ENCODE measurements at places on chromosomes 3 and 15.

DNA sequence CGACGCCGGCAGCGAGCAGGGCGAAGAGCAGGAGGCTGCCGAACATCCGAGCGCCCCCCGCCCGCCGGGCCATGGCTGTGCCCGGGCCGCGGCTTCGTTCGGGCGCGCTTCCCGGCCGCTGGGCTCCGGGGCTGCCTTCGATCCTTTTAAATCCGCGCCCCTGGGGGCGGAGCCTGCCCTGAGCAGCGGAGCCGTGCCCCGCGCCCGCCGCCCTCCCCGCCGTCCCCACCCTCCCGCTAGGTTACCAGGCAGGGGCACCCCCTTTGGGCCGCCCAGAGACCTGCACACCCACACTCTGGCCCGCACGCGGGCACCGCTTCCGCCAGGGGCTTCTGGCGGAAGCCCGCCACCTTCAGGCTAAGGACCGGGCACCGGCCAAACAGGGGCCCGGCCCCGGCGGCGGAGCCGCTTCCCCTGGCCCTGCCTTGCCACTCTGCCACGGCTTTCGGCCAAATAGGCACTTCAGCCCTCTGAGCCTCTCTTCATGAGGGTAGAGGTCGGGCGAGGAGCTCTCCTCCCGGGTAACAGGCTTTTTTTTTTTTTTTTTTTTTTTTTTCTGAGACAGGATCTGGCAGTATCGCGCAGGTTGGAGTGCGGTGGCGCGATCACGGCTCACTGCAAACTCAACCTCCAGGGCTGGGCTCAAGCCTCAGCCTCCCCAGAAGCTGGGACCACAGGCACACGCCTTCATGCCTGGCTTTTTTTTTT is at the start of gene NMB:
NMB (minus strand) TSS at position 120 of the 708 bp plus-strand sequence; CDS start at position 73, 47 bp downstream.
- DNase-seq = peak; percentile 84

GRCh38 chr15:64070965-64071851 is 22.4 kb downstream of the CIAO2A start:
- DNase-seq = no peak

DNA sequence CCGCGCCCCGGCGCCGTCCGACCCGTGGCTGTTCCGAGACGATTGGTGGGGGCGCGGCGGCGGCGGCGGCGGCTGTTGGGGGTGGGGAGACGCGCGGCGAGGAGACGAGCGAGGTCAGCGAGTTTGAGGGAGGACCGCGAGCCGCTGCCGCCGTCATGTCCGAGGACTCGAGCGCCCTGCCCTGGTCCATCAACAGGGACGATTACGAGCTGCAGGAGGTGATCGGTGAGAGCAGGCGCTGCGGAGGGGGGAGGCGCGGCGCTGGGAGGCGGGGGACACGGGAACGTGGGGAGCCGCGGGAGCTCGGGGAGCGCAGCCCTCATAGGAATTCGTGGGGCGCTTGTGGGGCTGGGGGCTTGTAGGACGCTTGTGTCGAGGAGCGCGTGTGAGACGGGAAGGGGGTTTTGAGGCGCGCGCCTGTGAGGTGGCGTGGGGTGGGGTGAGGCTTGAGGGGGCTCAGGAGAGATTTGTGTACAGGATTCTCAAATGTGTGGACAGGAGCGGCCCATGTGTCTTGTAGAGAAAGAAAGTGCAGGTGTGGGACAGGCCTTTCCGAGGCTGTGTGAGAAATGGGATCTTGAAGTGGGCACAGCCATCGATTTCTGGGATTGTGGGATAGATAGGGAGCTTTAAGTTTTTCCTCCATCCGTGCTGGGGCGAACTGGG is 518 bp downstream of the OXSR1 start:
- no peak for DNase-seq

DNA sequence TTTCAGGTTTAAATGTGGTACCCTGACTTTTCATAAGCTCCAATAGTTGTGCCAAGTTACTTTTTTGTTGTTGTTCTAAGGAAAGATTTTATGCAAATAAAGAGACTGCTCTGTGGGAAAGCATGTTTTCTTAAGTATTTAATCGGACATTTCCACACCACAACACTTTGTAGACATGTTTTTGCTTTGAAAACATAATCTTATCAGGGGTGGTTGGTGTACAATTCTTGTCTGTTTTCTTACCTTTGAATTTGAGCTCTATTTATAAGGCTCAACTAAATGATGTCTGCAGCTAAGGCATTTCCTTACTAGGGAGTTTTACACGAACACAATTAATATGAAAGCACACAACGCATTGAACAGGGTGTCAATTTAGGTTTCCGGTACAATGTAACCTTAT is 81.5 kb upstream of the CDIN1 start:
- no peak for DNase-seq

DNA sequence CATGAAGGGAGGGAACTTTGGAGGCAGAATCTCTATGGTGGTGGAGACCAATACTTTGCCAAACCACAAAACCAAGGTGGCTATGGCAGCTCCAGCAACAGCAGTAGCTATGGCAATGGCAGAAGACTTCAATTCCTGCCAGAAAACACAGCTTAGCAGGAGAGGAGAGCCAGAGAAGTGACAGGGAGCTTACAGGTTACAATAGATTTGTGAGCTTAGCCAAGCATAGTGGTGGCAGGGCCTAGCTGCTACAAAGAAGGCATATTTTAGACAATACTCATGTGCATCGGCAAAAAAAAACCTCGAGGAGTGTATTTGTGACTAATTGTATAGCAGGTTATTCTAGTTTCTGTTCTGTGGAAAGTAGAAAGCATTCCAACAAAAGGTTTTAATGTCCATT is 6.4 kb upstream of the CSTA start:
- no peak for DNase-seq

- no peak for DNase-seq
These were observed 260.7 kb downstream of the THSD4 start for GRCh38 chr15:71375934-71376333.

GRCh38 chr3:170454509-170454908 is 35.8 kb downstream of the CLDN11 start:
- no peak for DNase-seq

DNA sequence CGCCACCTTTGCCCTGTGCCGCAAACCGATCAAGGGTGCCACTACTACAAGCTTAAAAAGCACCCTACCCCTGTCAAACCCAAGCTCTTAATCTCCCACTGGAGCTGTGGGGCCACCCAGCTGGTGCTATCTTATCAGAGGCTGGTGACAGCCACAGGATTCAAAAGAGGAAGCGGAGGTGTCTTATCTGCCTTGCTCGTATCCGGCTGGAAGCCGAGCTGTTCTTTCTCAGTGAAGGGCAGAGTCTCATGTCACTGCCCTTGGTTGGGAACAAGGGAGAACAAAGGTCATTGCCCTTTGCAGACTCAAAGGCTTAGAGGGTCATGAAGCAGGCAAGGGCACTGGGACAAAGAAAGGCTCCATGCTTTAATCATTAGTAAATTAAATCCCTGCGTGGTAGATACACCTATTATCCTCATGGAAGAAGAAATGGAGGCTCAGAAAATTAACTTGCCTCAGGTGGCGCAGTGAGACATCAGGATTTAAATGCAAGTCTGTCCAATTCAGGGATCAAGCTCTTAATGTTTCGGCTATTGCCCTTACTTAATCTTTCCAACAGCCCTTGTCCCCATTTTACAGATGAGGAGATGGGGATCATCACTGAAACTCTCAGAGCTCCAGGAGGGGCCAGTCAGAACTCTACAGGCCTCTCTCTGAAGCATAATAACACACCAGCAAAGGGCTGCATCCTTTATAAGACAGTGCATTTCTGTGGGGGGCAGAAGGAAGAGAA is 360.0 kb upstream of the PROK2 start:
- no peak for DNase-seq

- DNase-seq = no peak
These were observed 60.8 kb upstream of the ZBTB38 start for GRCh38 chr3:141307351-141308059.

GRCh38 chr3:50415061-50415460 is 55.7 kb upstream of the TMEM115 start:
- DNase-seq = no peak

- DNase-seq = no peak
These were observed 86.1 kb upstream of the PSMD6 start for GRCh38 chr3:64109438-64109837.

DNA sequence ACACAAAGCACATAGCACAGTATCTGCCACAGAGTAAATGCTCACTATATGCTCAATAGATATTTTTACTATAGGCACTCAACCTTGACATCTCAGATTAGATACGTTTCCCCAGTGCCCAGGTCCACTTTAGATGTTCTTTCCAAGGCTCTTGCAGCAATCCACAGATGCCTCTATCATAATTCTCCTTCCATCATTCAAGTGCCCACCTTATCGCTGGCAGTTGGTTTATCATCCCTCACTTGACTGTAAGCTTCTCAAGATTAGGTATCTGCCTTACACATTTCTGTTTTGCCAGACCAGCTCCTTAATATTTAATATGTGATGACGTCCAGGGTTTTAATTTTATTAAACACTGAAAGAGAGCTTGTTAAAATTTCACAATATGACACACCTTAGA is 8.6 kb downstream of the NCEH1 start:
- DNase-seq = no peak

- DNase-seq = no peak
These were observed 16.9 kb upstream of the IGSF10 start for GRCh38 chr3:151477591-151478334.

GRCh38 chr3:153601374-153601853 is 439.4 kb downstream of the RAP2B start:
- DNase-seq = no peak

- DNase-seq = no peak
These were observed 22.2 kb upstream of the IGDCC3 start for GRCh38 chr15:65399997-65400396.

GRCh38 chr15:67849538-67849937 is 9.7 kb upstream of the RNU6-1 start:
- DNase-seq = no peak

GRCh38 chr3:41101231-41101630 is 98.1 kb upstream of the CTNNB1 start:
- DNase-seq = no peak

DNA sequence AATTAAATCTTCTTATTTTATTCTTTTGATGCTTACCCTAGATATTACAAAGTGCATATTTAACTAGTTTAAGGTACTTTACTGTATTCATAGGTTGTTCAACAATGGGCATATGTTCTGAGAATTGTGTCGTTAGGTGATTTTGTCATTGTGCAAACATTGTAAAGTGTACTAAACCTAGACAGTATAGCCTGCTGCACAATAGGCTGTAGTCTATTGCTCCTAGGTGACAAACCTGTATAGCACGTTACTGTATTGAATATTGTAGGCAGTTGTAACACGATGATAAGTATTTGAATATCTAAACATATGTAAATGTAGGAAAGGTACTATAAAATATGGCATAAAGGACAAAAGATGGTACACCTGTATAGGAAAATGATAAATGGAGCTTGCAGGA is 100.7 kb downstream of the CACNA2D3 start:
- no peak for DNase-seq

DNA sequence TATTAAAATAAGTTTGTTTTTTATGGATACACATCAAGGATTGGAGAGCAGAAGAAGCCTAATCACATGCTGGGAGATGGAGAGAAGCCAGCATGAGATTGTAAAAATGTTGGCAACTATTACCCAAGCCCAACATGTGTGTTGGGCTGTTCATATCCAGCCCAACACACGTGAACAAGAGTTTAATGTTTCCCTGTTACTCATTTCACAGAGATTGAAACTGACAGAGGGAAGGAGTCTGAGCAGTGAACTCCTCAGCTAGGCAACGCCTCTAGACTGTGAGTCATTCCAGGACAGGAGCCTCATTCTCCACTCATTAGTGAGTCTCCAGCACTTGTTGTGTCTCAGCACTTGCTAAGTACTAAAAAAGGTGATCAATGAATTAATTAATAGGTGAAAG is 43.2 kb upstream of the CMSS1 start:
- no peak for DNase-seq

DNA sequence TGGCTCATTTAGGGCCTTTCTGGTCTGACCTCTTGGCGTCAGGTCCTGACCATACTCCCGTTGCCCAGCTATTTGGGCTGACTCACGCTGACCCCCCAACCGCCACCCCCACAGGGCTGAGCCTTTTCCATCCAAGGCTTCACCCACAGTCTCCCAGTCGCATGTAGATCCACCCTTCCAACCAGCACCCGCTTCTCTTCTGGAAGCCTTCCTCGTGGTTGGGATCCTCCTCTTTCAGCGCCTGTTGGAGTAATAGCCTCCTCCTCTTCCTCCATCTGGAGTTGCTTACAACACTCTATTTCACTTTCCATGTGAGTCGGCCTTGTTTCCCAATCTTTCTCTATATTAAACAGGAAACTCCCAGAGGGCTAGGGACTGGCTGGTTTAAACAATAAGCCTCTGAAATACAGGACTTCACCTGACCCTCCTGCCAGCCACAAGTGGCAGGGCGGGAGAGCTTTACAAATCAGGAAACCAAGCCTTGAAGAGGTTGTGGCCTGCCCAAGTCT is 2.1 kb upstream of the ALAS1 start:
- DNase-seq = no peak

- no peak for DNase-seq
These were observed 23.1 kb downstream of the PLSCR5 start for GRCh38 chr3:146581951-146582467.

- no peak for DNase-seq
These were observed 49.1 kb upstream of the KLF13 start for GRCh38 chr15:31277335-31278060.

DNA sequence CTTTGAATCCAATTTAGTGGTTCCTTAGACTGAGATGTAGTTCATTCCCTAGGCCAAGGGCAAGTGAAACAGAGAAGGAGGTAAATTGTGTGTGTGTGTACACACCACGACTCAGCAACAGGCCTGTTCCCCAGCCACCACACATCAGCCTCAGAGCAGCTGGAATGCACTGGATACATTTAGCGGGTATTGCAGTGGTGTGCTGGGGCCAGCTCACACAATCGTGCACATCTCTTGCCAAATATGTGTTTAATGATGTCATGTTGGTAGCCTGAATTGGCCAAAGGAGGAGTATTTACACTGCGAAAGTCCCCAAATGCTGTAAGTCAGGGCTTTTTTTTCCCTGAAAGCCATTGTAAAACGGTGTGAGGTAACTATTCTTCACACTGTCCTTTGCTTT is 82.3 kb downstream of the RBPMS2 start:
- DNase-seq = no peak

DNA sequence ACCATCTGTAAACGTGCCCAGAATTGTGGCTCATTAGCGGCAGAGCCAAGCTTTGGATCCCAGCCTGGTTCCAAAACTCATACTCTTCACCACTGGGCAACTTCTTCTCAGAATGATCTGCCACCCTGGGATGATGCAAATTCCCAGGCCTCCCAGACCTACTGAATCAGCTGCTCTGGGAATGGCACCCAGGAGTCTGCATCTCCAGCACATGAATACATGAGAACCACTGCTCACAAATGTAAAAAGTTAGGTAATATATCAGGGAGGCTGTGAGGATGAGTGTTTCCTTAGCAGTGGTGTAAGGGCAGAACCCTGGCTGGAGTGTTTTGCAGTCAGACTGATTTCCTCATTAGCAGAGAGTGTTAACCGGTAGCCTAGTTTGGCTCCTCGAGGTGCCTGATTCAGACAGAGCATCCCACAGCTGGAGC is 94.2 kb downstream of the LIPC start:
- no peak for DNase-seq

GRCh38 chr15:71755092-71755970 is 55.0 kb upstream of the NR2E3 start:
- DNase-seq = no peak

GRCh38 chr3:15812183-15812582 is 14.4 kb upstream of the ANKRD28 start:
- no peak for DNase-seq

All from stimulated activated naive CD4-positive, alpha-beta T cell treated with Interleukin-2 at 50 U/mL for 16 hours (primary cell).